ENCODE measurements at places on chromosomes 1 and 21.

- no peak for DNase-seq
Observed at GRCh38 chr1:83086346-83086745, 912.6 kb downstream of the TTLL7 start.

DNA sequence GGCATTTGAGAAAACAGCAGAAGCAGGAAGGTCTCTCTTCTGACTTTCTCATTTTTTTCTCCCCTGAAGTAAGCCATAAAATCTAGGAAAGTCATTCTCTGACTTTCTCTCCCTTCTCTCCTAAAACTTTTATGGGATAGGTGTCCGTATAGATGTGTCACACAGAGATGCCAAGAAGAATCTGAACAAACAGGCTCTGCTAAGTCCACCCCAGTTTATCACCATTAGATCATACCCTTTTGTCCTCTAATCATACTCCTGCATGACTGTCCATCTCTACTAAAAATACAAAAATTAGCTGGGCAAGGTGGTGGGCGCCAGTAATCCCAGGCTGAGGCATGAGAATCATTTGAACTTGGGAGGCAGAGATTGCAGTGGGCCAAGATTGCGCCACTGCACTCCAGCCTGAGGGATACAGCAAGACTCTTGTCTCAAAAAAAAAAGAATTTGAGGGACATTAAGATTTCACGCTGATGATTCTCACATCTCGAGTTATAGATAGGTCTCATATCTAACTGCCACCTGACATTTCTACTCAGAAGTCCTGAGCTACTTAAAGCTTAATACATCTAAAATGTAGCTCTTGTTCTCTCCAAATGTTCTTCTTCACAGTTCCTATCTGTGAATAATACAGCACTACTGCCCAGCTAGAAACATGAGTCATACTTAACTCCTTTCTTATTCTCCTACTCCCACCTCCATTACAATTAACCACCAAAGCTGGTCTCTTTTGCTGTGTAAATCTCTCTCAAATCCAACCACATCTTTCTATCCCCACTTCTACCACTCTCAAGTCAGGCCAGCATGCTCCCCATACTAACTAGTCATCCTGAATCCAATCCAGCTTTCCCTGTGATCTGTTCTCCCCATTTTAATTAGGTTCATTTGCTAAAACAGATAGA is 47.7 kb downstream of the ZNF644 start:
- no peak for DNase-seq

GRCh38 chr21:36929622-36930021 is 36.8 kb downstream of the HLCS start:
- no peak for DNase-seq

DNA sequence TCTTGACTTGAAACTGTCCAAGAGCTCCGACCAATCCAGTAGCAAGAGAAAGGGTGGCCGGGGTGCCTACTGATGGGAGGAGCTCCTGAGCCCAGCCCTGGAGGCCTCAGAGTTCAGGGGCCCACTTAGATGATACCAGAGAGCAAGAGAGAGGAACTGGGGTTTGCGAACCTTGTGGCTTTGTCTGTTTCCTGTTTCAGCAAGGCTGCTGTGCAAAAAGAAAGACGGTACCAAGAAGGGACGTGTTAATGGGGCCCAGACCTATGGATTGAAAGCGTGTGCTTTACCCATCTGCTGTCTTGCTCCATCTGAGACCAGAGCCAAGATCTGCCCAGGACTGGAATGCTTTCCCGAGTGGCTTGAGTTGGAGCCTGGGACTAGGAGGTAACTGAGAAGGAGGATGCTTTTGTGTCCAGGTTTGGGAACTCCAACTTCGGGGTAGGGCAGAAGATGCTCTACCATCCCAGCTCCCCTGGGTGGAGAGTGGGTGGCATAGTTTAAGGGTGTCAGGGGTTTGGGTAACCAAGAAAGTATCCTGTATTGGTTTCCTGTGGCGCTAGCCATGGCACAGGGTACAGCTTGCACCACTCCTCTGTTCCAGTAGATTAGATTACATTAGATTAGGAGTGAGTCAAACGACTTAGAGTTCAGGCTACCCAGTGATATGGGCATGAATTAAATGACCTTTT is at the start of gene TRAF3IP3:
TRAF3IP3 (plus strand) TSS at position 128 of the 689 bp plus-strand sequence. CDS start 3,987 bp downstream, outside the sequence.
- DNase-seq: peak; percentile 71

- DNase-seq: no peak
Observed at GRCh38 chr21:42558846-42559245, 45.2 kb downstream of the SLC37A1 start.

DNA sequence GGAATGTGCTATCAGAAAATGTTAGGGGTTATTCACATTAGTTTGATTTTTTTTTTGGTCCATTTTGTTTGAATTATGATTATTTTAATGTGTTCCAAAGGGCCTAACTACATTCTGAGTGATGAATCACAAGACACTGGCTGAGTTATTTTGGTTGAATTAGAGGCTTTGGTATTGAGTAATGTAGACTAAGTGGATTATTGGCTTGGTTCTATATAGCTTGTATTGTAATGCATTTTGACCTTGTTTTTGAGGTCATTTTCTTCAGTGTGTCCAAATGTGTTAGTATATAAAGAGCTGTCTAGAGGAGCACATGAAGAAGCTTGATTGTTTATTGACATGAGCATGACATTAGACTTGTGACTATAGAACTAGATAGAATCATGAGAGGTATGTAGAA is 3.4 kb downstream of the ZNF326 start:
- DNase-seq: no peak

- no peak for DNase-seq
Observed at GRCh38 chr1:209819058-209819457, 8.7 kb upstream of the UTP25 start.

DNA sequence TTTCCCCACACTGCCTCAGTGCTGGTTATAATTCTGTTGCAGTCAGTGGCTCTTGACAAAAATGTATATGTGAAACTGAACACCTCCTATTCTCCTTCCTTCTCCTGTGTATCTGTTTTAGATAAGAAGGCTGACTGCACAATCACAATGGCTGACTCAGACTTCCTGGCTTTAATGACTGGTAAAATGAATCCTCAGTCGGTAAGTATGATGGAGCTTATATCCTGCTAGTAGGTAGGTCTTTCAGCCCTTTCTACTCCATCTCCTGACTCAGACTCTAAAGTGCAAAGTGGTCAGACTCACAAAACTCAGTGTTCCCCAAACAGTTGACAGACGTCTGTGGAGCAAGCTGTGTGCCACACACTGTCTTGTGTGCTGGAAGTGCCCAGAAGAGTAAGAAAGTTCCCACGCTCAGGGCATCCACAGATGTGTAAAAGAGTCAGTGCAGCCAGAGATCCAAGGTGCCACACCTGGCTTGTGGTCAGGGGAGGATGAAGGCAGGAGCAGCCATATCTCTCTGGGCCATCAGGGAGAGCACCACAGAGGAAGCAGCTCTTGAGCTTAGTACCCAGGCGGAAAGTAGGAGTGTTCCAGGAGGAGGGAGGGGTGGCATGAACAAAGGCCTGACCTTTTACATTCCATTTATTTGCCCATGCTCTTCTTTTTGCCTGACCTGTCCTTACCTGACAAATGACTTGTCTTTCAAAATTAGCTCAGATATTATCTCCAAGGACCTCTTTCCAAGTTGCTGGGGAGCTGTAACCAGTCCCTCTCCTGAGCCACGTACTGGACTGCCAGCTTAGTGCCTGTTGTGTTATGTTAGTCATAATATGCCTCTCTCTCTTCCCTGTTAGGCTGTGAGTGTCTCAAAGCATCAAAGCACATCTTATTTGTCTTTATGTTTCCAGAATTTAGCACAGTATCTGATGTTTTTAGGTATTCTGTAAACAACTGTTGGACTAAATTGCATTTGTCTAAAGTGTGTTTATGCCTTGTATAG is 14.0 kb upstream of the PODN start:
- DNase-seq: no peak

- no peak for DNase-seq
Observed at GRCh38 chr1:28855046-28855445, 43.1 kb downstream of the OPRD1 start.

DNA sequence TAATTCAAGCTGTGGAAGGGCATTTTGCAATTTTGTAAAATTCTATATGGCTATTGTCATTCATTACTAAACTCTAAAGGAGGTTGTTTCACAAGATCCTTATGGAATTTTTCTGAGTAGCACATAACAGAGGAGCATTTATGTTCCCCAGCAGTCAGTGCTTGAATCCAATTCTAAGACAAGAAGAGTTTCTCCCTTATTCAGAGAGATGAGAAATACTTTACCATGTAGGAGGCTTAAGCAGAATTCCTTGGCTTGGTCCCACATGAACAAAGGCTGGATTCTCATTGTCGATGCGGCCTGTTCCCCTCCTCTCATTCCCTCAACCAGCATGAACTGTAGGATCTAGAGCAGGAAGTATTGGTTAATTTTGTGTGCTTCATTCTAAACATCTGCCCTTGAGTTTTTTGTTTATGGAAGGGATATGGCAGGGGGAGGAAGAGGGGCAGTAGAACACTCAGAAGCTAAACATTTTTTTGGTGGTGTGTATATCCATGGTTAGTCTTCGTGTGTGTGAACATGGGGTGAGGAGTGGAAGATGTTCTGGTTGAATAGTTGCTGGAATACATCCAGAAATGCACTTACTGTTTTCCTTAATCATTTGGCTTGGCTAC is 74.3 kb downstream of the LAMC1 start:
- no peak for DNase-seq

DNA sequence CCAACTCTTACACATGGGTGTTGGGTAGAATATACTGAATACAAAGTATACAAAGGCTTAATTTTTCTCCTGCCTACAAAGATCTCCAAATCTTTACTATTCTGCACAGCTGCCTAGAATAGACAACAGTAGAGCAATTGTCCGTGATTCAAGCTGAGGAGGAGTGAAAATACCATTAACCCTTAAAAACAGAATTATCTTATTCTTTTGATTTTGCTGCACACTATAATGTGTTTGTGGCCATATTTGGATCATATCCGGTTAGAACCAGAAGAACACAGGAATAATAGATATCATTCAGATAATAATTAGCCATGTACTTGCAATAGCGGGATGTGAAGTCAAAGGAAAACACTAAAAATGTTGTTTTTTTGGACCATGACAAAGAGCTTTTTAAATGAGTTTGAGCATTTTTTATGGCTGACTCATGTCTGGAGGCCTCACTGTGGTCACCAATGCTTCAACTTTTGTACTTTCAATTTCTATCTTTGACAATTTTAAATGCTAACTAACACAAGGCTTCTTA is 197.6 kb upstream of the FOXD3 start:
- DNase-seq: no peak

Data from activated T-cell treated with anti-CD3 and anti-CD28 coated beads for 24 hours (primary cell).